ENCODE measurements at places on chromosomes 16 and 17.

DNA sequence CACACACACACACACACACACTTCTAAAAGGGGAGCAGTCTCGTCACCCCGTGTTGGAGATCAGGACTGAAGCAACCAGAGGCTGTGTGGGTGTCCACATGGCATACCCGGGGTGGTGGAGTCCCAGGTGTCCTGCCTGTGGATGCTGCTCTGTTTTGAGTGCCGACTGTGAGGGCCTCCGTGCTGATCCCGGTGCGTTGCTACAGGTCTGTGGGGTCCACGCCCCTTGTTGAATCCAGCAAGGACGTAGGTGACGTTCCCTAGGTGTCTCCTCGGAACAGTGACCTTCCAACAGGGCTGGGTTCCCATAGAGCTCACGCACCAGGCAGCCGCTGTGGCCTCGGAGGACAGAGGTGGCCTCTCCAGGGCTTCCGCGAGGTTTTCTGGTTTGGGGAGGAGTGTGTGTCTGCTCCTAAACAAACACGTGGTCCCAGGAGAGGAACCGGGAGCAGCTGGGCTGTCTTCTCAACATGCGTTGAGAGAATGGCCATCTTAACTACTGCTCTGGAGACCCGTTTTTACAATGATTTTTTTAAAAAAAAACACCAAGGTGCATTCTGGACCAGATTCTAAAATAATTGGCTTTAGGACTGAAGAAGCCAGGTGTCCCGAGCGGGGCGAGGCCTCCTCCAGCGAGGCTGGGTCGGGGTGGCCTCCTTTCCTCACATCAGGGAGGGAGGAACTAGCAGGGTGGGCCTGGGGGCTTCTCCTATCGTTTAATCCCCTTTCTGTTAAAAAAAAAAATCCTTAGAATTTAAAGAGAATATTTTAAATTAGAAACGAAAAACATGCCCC, 100.6 kb upstream of the ZNF750 start:
- no peak for DNase-seq

- DNase-seq = no peak
Observed at GRCh38 chr16:27960619-27961295, 102.8 kb downstream of the GSG1L start.

GRCh38 chr16:25151996-25152395, 40.5 kb downstream of the LCMT1 start:
- DNase-seq = no peak

DNA sequence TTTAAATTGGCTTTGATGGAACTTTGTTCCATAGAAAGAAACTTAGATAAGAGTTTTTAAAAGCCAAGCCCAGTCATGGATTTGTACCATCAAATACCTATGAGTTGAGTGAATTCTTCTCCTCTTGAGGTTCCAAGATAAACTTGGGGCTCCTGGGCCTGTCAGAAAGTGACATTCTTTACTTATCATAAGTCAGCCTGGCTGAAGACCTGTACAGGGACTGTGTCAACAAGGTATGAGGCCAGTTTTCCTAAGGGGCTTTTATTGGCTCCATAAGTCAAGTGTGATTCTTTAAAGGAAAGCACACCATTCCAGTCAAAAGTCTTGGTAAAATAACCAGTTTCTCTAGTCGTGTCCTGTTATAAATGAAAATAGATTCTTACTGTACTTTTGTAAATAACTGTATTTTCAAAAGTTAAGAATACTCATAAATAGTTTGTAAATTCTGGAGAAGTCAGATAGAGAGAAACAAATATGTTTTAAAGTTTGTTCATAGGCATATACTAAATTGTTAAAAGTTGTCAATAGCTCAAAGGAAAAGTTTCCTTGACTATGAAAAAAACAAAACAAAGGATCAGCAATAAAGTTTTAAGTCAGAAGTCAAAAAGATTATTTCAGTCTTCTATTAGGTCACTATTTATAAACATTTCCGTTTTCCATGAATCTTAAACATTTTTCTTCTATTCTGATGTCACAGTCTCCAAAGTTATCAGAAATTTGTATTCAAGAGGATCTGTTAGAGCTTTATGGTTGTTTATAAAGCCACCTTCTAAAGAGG, 22.5 kb upstream of the MYO1D start:
- DNase-seq = no peak

GRCh38 chr17:7697828-7698588, 7.0 kb upstream of the EFNB3 start:
- no peak for DNase-seq

DNA sequence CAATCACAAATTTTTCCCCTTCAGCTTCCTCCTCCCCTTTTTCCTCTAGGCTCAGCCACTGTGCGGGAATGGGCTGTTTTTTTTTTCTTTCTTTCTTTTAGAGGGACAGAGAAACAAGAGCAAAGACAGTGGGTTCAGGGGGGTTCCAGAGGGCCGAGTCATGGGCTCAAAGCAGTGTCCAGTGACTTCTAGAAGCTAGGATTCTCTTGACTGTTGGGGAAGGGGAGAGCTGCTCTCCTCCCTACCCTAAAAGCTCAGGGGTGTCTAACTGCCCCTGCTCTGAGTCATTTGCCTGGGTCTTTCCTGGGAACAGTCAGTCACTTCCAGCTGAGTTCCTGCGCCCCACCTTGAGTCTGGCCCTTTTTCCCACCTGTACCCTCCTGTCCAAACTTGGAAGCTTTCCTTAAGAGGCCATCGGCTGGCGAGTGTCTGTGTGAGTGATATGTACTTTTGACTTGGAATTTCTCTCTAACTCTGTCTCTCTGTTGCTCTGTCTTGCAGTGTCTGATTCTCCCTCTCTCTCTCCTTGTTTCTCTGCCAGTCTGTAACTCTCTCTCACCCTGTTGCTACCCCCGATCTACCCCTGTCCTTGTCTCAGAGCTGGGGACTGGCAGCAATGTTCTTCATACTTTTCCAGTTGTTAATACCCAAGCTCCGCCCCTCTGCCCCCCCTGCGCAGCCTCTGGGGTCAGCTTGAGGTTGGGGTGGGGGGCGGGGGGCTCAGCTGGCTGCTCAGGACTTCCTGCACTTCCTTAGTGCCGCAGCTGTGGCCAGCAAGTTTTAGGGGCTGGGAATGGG, 2.4 kb downstream of the THRA start:
- no peak for DNase-seq
